Stimulated activated CD4-positive, alpha-beta T cell treated with anti-CD3 and anti-CD28 coated beads, Interleukin-15, amount 100 ng/mL, for 48 hours (primary cell): ENCODE measurements at places on chromosomes 5 and 9.

DNA sequence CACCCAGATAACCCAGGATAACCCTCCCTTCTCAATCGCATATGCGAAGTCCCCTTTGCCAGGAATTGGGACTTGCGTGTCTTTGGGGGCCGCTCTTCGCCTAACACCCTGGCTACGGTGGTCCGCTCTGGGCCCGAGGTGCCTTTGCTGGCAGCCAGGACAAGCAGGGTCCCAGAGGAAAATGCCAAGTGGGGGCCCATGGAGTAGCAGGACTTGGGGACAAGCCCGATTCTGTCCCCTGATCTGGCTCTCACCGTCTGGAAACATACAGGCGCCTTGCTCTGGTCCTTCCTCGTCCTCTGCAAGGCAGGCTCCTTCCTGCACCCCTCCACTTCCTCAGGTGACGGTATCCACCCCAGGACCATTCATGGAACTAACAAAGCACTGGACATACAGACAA, 78.1 kb upstream of the UNC5A start:
- DNase-seq = no peak

DNA sequence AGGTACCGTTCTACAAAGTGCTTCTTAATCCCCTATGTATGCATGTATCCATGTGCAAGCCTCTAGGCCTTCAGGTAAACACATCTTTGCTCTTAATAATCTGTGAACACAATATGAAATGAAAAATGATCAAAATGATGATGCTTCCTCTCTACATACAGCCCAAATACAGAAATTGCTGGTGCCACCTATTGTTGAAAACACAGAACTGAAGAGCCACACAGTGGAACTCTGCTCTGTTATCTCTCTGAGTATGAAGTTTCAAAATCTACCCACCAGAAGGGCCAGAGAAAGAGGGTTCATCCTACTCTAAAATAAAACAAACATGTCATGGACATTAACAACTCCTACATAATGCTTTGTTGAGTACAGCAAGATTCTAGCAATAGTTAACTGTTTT, 71.3 kb downstream of the GLIS3 start:
- DNase-seq = no peak

DNA sequence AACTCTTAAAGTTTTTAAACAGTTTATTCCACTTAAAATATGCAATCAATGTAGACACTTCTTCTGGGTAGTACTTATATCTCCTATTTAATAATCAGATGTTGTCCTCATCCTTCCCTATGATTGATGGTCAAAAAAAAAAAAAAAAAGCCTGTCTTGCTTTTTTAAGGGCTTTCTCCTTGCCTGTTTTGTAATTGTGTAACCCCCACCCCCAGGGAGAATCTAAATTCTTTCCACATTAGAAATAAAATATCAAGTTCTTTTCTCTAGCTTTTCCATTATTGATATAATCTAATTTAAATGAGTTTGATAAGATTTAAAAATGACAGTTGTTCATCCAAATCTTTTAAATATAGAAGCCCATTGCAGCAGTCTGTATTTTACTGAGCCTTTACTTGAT, 119.7 kb downstream of the CHSY3 start:
- no peak for DNase-seq

DNA sequence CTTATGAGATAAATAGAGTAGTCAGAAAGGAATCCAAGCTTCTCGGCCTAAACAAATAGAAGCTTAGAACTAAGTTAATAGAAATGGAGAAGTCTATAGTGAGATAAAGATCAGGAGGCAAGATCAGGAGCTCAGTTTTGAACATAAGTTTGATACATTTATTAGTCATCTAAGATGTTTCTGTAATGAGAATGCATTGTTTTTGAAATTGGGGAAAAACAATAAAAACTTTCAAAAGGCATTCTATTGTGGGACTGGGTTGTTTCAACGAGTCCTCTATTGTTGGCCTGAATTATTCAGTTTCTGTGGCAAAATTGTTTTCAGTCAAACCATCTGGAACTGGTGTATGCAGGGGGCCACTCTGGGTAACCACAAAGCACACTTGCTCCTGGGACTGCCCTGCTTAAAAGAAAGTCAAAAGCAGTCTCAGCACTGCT, 181.0 kb upstream of the CLINT1 start:
- DNase-seq = no peak

DNA sequence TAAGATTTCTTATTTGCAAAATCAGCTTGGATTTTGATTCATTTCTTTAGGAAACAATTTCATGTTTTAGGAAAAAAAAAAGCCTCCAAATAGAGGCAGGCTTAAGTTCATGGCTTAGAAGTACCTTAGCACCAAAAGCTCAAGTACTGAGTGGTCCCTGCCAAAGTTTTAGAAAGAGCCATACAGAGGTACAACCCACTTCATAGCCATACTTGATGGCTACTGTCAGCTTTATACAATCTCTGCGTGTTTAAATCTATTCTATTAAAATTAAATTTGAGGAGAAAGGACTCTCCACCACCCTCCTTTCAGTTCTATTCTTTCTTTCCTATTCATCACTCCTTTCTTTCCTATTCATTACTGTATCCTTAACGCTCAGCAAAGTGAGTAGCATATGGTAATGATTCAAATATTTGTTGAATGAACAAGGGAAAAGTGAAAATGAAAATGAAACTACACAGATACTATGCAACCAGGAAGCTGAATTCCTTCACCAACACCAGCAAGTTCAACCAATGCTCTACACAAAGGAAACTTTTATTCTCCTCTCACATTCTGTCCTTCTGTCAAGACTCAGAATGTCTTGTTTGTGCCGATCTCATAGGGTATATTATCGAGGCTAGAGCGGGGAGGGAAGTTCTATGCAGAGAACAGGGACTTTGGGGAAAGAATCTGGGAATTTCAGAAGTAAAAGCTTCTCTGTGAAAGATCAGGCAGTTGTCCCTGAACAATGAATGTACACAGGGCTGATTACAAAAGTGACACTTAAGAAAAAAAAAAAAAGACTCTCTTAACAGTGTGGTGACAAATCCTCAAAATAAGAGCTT, 138.6 kb upstream of the SPEF2 start:
- DNase-seq = no peak
